ENCODE measurements at places on chromosomes 4 and X. TPM values are rescaled to one million over a fixed set of nuclear protein-coding genes. Genes with fewer than 3 reads are reported as not detected.

GRCh38 chr4:69951602-69952001 lies 13.9 kb downstream of the CSN2 start:
- no peak for DNase-seq

DNA sequence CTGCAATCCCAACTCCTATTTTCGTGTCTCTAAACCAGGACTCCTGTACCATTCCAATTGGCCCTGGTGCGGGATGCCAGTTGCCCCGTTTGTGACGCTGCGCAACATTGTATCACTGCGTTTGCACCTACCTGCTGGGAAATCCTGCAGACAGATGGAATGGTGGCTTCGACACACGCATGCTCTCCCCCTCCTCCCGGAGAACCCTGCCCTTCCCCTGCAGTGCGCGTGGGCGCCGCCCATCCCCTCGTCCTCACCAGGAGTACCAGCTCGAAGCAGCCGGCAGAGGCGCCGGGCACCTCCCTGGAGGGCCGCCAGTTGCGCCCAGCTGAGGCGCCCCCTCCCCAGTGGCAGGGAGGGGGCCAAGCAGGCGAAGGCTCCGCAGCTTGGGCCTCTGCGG lies 1.4 kb downstream of the DGKK start:
- DNase-seq = no peak

GRCh38 chr4:126530996-126531585 lies 1101.7 kb upstream of the INTU start:
- no peak for DNase-seq

GRCh38 chrX:3501833-3502535 lies 155.5 kb upstream of the MXRA5 start:
- DNase-seq = no peak

DNA sequence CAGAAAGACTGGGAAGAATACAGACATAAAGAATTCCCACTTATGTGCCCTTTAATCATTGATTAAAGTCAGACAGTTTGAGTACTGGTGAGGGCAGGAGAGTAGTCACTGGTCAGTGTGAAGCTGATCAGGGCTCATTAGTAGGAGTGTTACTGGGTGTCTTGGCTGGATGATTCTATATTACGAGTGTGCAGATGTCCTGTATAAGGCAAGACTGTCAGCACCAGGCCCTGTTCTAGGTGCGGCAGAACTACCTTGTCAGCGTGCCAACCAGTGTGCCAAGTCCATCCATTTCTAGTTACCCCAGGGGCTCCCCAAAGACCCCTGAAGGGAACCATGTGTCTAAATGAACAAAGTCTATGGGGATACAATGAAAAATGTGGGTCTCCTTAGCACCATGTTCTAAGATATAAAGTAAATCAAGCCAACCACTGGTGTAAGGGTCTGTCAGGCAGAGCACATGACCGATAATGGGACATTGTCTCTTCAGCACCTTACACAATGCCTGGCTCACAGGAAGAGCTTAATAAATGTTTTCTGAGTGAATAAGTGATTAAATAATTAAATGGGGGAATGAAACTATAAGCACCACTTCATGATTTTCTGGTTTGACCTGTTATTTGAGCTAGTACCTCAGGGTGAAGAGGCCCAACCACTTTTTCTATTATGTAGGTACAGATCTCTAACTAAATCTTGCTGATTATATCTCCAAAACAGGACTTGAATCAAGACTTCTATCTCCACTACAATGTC lies 205.0 kb downstream of the CAMK2D start:
- no peak for DNase-seq

Gene OTC
- not detected for total RNA-seq

Gene TMEM31
- total RNA-seq = not detected

Gene GPC3
- not detected for total RNA-seq

Gene ARHGAP10
- total RNA-seq = 7.2 TPM
